ENCODE measurements at places on chromosomes 6 and 20.

DNA sequence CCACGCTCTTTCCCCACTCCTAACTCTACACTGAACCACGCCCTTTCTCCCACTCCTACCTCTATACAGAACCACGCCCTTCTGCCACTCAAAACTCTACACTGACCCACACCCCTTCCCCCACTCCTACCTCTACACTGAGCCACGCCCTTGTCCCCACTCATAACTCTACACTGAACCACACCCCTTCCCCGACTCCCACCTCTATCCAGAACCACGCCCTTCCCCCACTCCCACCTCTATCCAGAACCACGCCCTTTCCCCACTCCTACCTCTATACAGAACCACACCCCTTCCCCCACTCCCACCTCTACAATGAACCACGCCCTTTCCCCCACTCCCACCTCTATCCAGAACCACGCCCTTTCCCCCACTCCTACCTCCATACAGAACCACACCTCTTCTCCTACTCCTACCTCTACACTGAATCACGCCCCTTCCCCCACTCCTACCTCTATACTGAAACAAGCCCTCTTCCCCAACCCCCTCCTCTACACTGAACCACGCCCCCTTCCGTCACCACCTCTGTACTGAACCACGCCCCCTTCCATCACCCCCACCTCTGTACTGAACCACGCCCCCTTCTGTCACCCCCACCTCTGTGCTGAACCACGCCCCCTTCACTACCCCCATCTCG, 10.1 kb downstream of the PXMP4 start:
- no peak for DNase-seq

DNA sequence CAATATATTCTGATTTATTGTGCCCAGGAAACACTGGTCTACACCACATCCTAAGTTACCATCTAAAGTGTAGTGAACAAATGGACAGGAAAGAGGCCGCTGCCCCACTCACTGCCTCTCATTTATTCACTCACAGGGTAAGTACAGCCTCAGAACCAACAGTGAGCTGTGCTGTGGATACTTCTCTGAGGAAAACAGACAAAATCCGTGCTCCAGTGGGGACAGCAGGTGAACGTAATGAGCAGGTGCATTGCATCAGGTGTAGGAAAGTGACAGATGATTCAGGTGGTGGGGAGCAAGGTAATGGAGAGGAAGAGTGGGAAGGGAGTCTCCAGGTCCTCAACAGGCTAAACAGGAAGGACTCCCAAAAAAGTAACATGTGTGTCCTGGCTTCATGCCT, 8.4 kb upstream of the ULBP2 start:
- DNase-seq = no peak

DNA sequence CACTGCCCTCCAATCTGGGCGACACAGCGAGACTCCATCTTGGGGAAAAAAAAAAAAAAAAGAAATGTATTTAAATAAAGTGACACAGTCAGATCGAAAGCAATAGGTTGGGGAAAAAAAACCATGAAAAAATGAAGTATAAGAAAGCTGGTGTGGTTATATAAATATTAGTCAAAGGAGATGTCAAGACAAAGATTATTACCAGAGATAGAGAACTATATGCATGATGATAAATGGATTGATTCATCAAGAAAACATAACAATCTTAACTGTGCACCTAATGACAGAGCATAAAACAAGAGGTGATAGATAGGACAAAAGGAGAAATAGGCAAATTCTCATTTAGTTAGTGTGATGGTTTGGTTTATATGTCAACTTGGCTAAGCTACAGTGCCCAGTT, 146.9 kb upstream of the AHI1 start:
- no peak for DNase-seq

GRCh38 chr6:113909224-113909856, 52.2 kb downstream of the MARCKS start:
- peak; percentile 33 for DNase-seq

GRCh38 chr20:17963114-17963897, 5.3 kb downstream of the SNX5 start:
- no peak for DNase-seq

DNA sequence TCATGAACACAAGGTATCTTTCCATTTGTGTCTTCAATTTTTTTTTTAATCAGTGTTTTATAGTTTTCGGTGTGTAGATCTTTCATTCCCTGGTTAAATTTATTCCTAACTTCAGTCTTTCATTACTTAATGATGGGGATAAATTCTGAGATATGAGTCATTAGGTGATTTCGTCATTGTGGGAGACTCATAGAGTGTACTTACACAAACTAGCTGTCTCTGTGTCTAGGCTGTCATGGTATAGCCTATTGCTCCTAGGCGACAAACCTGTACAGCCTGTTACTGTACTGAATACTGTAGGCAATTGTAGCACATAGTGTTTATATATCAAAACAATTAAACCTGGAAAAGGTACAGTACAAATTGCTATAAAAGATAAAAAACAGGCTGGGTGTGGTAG, 42.1 kb downstream of the SMAP1 start:
- peak; percentile 24 for DNase-seq

DNA sequence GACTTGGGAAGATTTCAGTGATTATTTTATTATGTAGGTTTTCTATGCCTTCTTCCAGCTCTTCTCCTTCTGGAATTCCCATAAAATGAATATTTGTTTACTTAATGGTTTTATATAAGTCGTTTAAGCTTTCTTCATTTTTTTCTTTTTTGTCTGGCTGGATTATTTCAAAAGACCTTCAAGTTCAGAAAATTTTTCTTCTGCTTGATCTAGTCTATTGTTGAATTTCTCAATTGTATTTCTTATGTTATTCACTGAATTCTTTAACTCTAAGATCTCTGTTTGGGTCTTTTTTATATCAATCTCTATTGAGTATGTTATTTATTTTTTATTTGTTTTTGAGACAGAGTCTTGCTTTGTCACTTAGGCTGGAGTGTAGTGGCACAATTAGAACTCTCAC, 117.4 kb downstream of the CEP57L1 start:
- DNase-seq = no peak

GRCh38 chr20:4243071-4243470, 227.7 kb upstream of the RNF24 start:
- DNase-seq = no peak

- DNase-seq = no peak
Measured at GRCh38 chr6:7232351-7232750, 80.6 kb downstream of the SSR1 start.

DNA sequence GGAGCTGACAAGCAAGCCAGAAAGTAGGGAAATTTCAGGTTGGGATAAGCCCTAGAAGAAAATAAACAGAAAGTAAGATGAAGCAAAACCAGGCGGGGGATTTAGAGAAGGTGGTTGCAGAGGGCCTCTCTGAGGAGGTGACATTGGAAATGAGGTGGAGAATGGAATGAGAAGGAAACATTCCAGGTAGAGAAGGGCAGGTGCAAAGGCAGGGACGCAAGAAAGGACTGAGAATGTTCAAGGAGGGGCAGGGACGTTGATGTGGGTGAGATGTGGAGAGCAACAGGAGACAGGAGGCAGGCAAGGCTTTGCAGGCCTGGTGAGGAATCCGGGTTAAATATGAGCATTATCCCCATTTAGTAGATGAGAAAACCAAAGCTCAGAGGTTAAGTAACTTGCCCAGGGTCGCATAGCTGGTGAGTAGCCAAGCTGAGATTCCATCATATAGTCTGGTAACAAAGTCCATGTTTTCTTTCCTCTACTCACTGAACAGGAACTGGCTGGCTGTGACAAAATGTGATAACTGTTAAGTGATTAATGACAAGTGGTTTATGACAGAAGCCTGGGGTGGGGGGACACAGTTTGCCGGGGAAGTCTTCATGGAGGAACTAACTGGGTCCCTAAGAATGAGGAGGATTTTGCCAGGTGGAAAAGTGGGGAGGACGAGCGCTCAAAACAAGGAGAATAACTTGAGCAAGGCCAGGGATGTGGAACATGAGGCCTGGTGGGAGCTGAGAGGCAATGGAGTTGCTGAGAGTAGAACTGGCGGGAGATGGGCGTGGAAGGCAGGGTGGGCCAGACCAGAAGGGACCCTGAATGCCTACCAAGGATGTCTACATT, 32.6 kb downstream of the MRPL14 start:
- peak; percentile 33 for DNase-seq

DNA sequence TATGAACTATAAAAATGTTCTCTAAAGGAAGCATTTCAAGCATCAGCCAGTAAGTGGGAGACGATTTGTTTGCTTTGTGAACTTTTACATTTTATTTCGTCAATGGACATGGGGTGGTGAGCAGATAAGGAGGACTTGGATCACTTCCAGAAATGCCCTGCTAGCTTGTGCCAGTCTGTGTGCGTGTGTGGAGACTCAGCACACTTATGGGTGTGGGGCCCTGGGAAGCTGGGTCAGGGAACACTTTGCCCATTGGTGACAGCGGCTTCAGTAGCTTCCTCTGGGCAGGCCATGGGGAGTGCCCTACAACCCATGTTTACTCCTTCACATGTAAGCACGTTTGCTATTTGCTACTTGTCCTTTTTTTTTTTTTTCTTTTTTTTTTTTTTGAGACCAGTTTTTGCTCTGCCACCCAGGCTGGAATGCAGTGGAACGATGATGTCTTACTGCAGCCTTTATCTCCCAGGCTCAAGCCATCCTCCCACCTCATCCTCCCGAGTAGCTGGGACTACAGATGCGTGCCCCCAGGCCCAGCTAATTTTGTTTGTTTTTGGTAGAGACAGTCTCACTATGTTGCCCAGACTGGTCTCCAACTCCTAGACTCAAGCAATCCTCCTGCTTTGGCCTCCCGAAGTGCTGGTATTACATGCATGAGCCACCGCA, 24.2 kb downstream of the PRDM1 start:
- DNase-seq = no peak

DNA sequence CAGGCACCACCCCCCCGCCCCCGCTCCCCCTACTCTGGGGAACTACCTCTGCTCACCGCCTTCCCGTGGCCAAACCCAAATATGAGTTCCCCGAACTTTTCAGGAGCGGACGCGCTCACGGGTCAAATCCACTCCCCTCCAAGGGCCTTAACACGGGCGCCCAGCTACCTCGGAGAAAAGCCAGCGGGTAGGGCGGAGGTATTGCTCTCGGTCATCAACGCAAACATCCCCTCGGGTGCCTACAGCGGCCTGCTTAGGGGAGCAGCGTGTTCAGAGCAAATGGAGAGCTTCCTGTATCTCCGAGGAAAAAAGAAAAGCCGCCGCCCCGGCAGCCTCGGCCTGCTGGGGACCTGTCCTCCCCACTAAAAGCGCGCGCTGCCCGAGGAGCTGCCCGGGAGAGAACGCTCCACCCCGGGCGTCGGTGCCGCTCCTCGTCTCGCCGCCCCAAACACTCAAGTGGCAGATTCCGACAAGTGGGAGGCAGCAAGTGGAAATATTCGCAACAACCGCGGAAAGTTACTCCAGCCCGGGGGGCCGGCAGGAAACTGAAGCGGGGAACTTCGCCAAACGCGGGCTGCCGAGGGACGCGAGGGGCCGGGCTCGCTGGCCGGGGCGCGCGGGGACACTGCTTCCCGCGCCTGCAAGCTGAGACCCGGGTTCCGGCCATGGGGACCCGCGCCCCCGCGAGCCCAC, 699 bp downstream of the PTPRT start:
- DNase-seq = no peak

- no peak for DNase-seq
Measured at GRCh38 chr6:16418151-16418550, 179.8 kb downstream of the GMPR start.

DNA sequence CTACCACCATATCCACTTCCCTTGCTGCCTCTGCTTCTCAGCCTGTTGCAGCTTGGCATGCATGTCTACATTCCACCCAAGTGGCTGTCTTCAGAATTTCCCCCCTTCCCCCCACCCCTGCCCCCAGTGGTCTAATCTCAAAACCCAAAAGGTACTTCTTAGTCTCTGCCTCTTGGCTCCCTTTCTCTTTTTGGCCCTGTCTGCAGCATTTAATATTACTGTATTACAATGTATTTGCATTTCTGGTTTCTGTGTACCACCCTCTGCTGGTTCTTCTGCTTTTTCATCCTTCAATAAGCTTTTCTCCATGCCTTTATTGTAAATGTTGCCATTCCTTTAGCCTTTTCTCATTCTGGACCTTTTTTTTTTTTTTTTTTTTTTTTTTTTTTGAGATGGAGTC, 43.0 kb downstream of the RPRD1B start:
- no peak for DNase-seq
